Breast epithelium (tissue), 4 donors: ENCODE measurements at places on chromosomes 2 and 18. TPM values are rescaled to one million over a fixed set of nuclear protein-coding genes. Genes with fewer than 3 reads are reported as not detected.

GRCh38 chr18:58535340-58536201 lies 93.3 kb downstream of the ALPK2 start:
- no peaks in the 10 kb centered on the region for H3K27me3 ChIP-seq
- DNase-seq = no peak
- H3K27ac ChIP-seq = no peak overlapping the region

DNA sequence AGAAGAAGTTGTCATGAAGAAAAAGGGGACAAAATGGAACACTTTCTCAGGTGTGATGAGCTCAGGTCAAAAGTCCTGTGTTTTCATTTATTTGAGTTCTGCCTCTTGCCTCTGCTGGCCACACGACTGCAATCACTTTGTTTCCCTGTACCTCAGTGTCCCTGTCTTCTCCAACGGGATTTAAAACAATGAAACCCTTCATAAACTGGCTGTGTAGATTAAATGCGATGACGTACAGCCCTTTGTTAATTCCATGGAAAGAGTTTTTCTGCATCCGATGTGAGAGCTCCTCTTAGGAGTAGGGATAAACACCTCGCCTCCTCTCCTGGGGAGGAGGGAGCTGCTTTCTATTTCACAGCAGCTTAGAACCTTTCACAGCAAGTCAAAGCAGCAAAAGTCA lies 51.5 kb upstream of the CNGA3 start:
- no peak overlapping the region for H3K27ac ChIP-seq
- H3K4me3 ChIP-seq = no peak overlapping the region
- no peak for DNase-seq
- H3K36me3 ChIP-seq = no peaks in the 10 kb centered on the region

GRCh38 chr2:186653511-186653910 lies 40.3 kb upstream of the FAM171B start:
- H3K27ac ChIP-seq = no peak overlapping the region
- no peak overlapping the region for H3K4me3 ChIP-seq
- no peaks in the 10 kb centered on the region for H3K4me1 ChIP-seq
- H3K27me3 ChIP-seq = no peaks in the 10 kb centered on the region

DNA sequence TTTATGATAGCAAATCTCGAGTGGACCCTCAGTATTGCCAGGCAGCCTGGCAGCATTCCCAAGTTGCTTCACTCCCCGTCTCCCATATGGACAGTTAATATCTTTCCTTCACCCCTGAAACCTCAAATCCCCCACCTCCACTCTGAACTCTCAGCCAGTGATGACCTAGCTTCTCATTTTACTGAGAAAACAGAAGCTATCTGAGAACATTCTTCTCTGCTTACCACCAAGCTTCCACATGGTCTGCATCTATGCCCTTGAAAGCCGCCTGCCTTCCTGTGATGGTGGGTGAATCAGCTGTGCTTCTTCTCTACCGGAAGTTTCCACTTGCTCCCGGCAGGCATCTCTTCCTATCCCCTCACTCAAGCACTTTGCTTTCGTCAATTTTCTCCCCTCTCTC lies 529.2 kb downstream of the EPHA4 start:
- no peak for DNase-seq
- no peak overlapping the region for H3K27ac ChIP-seq
- H3K36me3 ChIP-seq = no peaks in the 10 kb centered on the region
- H3K27me3 ChIP-seq = no peaks in the 10 kb centered on the region
- H3K4me3 ChIP-seq = no peak overlapping the region

Gene DES
- 29.5 TPM for total RNA-seq

Gene CPLX4
- not detected for total RNA-seq
